ENCODE measurements at places on chromosomes 7 and 10.
A peak's percentile ranks its signal among the peaks of the same experiment; 100 is the strongest.

DNA sequence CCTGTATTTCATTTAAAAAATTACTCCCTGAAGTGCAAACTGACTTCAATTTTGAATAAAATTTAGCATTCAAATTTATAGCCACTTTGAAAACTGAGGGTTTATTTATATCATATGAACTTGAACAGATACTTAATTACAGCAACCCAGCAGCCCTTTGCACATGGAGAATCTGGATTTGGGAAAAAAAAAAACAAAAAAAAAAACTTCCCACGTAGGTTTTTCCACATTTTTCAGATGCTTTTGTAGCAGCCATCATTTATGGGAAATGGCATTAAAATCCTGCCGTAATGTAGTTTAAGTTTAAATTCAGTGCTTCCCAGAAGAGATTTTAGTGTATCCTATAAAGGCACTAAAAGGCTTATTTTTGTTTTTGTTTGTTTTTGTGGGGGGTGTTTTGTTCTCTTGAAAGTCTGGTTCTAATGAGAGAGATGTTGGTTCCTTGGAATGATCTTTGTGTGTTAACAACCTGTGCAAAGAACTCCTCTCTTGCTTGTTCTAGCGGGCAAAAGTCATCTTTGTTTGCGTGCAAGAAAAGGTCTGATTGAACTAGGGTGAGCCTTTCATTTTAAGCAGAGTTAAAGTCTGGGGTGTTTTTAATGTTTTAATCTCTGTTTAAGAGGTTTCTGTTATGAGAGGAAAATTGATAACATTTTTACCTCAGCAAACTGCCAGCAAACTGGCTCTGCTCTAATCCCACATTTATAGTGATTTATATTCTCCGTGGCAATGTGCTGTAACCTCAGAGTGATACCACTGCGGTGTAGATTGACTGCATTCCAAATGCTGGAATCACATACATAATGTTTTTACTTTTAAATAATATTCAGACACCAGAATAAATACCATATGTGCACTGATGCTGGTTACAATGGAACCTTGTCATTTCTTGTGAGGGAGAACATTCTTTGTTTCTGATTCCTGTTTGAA, 105.5 kb downstream of the WNT2 start:
- no peak for DNase-seq

GRCh38 chr7:81803267-81803666, 33.4 kb upstream of the HGF start:
- DNase-seq = no peak

- DNase-seq = no peak
Observed at GRCh38 chr10:86348321-86349210, 18.0 kb downstream of the GRID1 start.

- no peak for DNase-seq
Observed at GRCh38 chr10:98453729-98454128, 7.0 kb upstream of the HPS1 start.

GRCh38 chr10:118850418-118851061, 95.8 kb upstream of the CACUL1 start:
- peak; percentile 83 for DNase-seq

- no peak for DNase-seq
Observed at GRCh38 chr7:139033346-139034114, 2.3 kb downstream of the ZC3HAV1L start.

GRCh38 chr7:130872341-130872740, 138.3 kb upstream of the KLF14 start:
- DNase-seq = no peak

GRCh38 chr10:13587391-13587790, 626 bp downstream of the PRPF18 start:
- peak; percentile 11 for DNase-seq

DNA sequence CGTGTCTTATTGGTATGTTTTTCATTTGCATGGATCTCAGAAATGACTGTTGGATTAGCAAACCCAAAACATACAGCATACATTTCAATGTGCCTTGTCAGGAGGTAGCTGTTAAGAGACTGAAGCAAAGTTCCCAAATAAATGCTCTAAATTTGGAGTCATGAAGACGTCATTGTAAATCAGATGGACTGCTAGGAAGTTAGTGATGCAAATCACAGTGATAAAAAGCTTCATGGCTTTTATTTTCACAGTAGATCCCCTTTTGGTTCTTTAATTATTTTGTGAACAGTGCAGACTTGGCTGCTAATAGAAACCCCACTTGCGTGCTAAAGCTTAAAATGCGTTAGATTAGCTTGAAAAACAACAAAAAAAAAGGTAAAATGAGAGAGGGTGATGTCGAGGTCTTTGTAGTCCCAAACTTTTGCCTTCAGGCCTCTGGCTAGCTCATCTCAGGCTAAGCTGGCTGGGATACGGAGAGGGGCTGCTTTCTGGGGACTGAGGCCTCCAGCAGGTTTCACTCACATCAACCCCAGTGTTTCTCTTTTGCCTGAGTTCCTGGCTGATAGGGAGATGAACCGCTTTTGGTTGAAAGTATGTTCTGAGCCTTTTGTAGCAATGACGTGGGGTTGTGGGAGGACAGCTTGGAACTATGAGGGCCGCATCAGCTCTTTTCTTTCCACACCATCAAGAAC, 107.1 kb upstream of the CDCA7L start:
- DNase-seq = no peak

DNA sequence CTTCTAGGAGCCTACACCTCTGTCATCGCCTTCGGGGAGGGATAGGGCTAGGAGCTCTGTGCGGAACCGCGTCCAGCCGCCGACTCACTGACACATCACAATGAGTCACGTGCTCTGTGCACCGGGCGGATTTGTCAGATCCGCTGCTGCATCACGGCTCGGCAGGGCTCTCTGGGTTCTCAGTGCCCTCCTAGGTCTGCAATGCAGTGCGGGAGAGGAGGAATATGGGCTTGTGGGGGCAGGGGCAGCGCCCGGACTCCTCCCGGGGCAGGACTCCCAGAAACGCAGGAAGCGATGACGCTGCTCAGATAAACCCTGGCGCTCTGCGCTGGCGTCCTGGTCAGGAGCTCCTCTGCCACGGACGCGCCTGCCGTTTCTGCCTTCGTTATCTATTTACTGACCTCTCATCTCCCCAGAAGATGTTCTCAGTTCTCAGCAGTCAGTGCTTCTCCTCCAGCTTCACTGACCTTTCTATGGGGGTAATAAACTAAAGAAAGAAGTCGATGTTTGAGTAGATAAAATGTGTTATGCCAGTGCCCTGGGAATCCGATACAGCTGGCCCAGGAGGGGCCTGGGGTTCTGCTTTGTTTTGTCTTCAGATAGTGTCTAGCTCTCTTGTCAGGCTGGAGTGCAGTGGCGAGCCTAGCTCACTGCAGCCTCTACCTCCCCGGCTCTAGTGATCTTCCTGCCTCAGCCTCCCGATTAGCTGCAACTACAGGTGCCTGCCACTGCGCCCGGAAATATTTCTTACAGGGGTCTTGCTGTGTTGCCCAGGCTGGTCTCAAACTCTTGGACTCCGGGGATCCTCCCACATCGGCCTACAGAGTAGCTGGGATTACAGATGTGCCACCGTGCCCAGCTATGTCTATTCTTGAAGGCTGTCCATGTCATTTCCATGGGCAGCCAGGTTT, 22.8 kb upstream of the ITGB1 start:
- peak; percentile 68 for DNase-seq

GRCh38 chr7:10913457-10913856, 60.2 kb upstream of the PHF14 start:
- DNase-seq = no peak

GRCh38 chr7:50818324-50818723, 35.6 kb upstream of the GRB10 start:
- no peak for DNase-seq

DNA sequence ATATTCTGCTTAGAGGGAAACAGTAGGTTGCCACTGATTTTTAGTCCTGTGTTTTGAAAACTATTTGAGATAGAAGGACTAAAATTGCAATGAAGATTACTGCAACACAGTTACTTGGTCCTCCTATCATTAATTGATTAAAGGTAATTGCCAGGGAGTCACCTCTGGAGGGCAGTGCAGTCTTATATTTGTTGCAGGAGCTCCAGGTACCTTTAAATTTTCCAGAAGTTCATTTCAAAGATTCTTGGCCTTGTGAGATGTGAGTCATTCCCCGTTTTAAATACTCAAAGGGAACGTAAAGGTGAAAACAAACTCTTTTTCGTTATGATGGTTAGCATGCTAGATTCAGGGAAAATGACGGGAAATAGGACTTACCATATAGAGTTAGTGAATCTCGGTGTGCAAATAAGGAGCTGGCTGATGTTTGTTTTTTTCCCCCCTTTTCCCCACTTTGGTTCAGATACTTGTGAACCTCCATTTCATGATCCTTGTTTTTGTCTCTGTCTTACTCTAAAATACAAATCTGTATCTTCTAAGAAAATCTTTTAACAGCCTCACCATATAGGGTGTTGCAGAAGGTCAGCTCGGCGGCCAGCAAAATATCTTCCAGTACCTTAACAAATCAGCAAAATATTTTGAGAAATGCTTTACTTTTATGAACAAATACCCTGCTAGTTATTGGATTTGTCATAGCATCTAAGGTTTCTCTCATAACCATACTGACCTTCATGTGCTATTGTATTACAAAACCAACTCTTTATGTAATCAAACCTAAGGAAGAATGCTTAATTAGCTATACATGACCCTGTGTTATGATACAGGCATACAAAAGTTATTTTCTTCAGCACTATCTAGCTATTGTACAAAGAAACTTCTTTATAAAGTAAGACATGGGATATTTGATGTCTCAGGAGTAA, 143.0 kb upstream of the HDAC9 start:
- DNase-seq = peak; percentile 60

GRCh38 chr7:142383841-142384492, 126.1 kb upstream of the PRSS58 start:
- no peak for DNase-seq

- peak; percentile 43 for DNase-seq
Observed at GRCh38 chr10:126387931-126388911, at the start of gene ADAM12. Gene ADAM12 (minus strand): TSS chr10:126388477. CDS start chr10:126388145, 332 bp downstream.

DNA sequence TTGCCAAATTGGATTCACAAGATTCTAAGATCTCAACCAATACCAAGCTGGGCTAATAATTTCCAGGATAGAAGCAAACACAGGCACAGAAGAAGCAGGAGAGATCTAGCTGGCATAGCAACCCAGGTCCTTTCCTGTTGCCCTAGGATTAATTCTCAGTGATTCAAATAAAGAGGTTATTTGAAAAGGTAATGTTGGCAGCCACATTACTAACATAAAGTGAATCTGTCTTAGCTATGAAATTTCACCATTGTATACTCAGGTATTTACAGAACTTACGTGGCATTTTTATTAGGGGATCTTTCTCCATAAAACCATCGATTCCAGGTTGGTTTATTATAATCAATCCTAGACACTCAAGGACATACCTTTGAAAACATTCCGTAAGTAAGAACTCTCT, 379.3 kb upstream of the POM121L12 start:
- no peak for DNase-seq

DNA sequence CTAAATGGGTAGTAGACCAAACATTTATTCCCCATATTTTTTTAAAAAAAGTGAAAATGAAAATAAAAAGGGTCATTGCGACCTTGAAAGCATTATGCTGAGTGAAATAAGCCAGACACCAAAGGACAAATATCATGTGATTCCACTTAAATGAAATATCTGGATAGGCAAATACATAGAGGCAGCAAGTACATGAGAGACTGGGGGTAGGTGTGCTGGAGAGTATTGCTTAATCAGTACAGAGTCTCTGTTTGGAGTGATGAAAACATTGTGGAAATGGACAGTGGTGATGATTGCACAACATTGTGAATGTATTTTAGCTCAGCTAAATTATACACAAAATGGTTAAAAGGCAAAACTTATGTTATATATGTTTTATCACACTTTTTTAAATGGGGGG, 169.4 kb downstream of the AKR1D1 start:
- DNase-seq = no peak

- DNase-seq = peak; percentile 38
Observed at GRCh38 chr10:115092555-115093285, 445 bp upstream of the ATRNL1 start.

DNA sequence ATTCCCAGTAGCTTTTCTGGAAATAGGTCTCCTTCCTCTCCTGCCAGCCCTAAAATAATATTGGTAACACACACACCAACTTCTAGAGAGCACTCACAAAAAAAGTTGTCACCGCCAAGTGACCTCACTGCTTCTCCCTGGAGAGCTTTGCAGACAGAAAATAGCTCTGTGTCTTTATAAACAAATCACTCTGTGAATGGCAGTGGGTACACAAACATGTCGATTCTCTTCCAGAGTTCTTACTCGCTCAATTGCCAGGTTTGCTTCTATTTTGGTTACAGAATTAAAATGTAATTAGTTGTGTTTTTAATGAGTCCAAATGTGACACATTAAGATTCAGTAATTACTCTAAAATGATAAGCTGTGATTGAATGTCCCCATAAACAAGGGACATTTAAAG, 649.2 kb upstream of the C7orf33 start:
- DNase-seq = no peak

Data from endothelial cell (in vitro differentiated cells).